ENCODE measurements at places on chromosomes 1 and 21. TPM values are rescaled to one million over a fixed set of nuclear protein-coding genes. Genes with fewer than 3 reads are reported as not detected.

Gene SLC45A3
- 5.3 TPM for total RNA-seq

Gene CFHR2
- total RNA-seq, result not detected

Gene SLAMF6
- total RNA-seq, result 72.4 TPM

Gene NIPAL3
- total RNA-seq, result 26.8 TPM

Gene FMO3
- not detected for total RNA-seq
